ENCODE measurements at places on chromosomes 2 and 18.

DNA sequence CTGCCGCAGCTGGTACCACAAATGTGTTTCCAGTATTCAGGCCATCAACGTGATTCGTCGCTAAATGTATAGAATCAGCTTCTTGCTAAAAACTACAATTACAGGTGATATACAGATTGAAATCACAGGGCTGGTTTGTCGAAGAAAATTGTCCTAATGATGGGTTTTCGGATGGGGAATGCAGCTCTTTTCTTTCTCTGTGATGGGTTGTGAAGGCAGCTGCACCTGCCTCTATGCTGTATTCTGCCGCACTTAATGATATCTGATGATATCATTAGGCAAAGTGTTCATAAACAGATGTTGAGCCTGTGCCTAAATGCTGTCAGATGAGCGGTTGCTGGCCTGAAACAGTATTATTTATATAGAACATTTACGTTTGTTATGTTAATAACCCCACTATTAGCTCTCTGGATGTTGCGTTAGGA, 218.1 kb downstream of the ARHGAP15 start:
- no peak for DNase-seq

GRCh38 chr18:25503567-25504081, 151.7 kb upstream of the ZNF521 start:
- DNase-seq, result no peak

DNA sequence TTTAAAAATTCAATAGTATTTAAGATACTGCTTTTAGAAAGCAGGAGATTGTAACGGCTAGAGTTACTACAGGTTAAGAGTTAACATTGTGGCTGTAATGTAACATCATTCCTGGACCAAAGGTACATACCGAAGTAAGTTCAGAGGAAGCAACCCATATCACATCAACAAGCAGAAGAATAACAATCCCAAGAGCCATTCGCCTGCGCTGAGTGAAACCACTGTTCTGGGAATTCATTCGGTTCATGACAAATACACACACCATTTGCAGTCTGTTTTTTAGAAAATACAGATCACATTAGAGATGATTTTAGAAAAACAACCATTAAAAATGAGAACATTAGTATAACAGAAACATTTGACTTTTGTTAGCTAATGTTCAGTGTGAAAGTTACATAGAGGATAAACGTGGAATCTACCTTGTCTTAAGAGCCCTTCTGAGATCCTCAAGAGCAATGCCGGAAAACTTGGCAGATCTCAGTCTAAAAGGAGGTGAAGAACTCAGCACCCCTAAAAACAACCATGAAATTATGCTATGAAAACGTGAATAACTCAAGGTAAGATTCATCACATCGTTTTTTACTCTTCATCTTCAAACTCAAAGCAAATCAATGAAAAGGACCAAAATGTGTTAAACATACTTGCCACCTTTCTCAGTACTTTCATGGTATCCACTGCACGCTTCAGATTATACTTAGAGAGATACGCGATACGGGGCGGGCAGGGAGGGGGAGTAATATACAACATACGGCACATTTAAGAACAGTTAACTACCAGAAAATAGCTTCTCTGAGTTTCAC, 1.2 kb downstream of the SLC35F5 start:
- DNase-seq, result no peak

- DNase-seq, result peak; percentile 29
Observed at GRCh38 chr2:163717993-163718680, 17.7 kb downstream of the FIGN start.

- no peak for DNase-seq
Observed at GRCh38 chr2:37287966-37288365, 36.7 kb downstream of the PRKD3 start.

- DNase-seq, result peak; percentile 57
Observed at GRCh38 chr18:76398896-76399612, 96.0 kb downstream of the ZNF516 start.

DNA sequence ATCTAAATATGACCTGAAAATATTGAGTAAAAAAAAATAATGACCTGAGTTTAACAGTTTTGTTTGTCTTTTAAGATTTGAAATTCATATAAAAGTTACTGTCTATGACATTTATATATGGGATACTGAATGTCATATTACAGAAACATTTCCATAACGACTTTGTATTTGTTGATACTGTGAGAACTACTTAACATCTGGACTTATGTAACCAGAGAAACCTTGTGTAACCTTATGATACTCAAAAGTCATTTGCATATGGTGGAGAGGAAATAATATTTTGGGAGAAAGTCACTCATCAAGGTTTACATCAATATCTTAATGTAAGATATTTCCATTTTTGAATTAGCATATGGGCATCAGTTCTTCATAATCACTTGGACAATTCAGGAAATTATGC, 12.6 kb downstream of the MFSD6 start:
- no peak for DNase-seq

Measured in DMS153 (cell line).